NCI-H2107 (cell line): ENCODE measurements at places on chromosomes 4 and X.

DNA sequence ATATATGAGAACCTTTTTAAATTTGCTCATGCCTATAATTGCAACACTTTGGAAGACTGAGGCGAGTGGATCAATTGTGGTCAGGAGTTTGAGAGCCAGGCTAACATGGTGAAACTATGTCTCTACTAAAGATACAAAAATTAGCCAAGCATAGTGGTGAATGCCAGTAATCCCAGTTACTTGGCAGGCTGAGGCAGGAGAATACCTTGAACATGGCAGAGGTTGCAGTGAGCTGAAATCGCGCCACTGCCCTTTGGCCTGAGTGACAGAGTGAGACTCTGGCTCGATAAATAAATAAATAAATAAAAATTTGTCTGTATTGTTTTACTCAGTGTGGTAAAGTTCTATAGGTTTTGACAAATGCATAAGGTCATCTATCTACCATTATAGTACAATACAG is 218.2 kb downstream of the ZC4H2 start:
- no peak for DNase-seq

GRCh38 chr4:58166490-58166889 is 1056.3 kb upstream of the IGFBP7 start:
- DNase-seq = no peak

DNA sequence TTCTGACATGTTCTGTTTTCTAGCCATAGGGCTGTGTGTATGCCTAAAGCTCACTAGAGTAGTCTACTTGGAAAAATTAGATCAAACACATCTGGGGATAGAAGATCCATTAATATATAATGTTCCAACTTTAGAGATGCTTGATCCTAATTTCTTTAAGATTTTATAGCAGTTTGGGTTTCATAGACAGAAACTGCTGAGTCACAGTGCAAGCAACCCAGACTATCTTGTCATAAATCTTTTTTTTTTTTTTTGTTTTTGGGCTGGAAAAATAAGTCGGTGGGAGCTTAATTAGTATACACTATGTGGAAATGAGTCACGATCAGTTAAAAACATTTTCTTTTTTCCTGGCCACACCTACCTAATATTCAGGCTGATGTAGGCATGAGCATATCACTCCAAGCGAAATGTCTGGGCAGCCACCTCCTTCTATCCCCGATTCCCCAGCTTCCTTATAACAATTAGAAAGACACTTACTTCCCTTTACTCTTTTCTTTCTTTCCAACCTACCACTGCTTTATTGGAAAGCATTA is 58.2 kb upstream of the CASK start:
- no peak for DNase-seq

DNA sequence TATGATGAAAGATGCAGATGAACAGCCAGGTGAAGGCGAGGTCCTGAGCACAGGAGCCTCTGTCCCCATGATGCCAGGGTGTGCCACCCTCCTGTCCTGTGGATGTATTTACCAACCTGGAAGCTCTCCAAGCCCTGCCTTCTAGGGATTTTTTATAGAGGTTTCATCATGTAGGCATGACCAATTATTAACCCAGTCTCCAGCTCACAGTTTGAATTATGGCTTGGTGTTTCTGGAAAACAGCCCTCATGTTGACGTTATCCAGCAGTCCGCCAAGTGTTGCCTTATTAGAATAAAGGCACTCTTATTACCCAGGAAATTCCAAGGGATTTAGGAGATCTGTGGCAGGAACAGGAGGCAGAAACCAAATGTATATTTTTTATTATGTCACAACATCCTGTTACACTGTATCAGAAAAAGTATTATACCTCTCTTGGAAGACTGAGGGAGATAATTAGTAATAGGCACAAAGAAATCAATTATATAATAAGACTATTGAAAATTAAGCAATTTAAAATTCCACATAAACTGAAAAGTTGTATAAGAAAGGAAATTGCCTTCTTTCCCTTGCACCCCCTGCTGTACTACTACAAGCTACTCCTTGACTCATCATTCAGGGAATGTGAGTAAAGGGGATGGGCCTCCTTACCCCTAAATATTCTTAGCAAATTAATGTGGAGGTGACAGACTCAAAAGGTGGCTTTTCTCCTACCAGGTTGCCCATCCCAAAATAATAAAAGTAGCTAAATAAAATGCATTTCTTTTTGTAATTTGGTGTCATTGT is 129.6 kb downstream of the ZNF330 start:
- DNase-seq = no peak

DNA sequence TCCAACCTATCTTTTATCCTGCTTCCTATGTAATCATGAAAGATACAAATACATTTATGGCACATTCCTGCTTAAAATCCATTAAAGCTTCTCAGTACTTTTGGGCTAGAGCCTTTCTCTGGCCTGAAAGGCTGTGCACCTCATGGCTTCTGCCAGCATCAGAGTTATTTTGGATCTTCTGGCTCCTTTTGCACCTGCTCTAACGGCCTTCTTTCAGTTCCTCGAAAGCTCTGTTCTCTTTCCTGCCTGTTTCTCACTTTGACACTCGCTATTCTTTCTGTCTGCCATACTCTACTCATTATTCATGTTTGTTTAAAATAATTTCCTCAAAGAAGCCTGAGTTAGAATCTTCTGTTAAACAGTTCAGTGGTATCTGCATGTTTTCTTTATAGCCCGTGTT is 86.0 kb downstream of the LRP2BP start:
- DNase-seq = no peak

DNA sequence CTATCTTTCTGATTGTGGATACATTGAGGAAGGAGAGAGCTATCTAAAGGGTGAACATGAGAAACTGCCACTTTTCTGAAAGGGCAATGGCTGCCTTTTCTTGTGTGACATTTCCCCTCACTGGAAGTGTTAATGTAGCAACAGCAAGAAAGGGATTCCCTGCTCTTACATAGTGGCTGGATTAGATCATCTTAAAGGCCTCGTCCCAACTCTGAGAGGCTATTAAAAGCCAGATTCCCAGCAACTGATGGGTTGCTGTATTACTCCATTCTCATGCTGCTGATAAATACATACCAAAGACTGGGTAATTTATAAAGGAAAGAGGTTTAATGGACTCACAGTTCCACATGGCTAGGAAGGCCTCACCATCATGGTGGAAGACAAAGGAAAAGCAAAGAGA is 33.7 kb upstream of the ADH7 start:
- DNase-seq = no peak

DNA sequence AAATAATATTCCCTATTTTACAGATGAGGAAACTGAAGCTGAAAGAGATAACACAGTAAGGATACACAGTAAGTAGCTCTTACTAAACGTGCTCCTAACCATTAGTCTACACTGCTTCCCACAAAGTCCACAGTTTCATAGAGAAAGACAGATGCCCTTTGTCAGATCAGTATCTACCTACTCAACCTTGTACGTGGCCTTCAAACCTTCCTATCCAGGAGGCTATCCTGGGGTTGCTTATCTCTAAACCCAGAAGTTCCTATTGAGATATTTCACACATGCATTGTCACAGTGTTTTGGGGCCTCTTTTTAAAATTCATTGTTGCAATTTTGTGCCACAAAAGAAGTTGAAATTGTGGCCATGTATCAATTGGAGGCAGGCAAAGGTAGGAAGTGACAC is 208.0 kb downstream of the ENOX2 start:
- no peak for DNase-seq

DNA sequence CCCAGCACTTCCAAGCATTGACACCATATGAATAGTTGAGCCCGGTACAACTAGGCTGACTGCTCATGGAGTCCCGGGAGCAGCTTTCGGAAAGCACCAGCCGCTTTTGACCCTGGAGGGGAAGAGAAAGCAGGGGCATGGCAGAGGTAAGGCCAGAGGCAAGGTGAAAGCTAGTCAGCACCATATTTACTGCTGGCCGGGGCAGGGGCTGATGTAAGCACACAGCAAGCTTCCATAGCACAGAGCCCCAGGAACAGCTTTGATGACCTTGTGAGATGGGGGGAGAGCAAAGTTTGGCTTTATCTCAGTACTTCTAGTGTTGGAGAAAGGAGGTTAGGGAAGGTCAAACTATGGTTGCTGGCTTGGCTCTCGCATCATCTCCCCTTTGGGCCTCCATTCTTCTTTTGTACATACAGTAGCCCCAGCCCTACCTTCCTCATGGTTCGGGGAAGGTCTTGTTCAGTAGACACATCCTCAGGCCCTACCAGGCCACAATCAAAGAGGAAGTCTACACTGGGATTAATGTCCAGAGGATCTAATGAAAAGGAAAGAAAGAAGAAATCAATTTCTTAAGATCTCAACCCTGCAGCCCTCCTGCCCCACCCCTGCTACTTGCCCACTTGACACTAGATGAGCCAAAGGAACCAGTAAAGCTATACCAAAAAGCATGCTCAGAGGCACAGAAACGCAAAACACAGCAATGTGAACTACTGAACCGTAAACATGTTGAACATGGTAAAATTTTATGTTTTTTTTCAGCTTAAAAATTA is 9.4 kb downstream of the ZMYM3 start:
- no peak for DNase-seq

DNA sequence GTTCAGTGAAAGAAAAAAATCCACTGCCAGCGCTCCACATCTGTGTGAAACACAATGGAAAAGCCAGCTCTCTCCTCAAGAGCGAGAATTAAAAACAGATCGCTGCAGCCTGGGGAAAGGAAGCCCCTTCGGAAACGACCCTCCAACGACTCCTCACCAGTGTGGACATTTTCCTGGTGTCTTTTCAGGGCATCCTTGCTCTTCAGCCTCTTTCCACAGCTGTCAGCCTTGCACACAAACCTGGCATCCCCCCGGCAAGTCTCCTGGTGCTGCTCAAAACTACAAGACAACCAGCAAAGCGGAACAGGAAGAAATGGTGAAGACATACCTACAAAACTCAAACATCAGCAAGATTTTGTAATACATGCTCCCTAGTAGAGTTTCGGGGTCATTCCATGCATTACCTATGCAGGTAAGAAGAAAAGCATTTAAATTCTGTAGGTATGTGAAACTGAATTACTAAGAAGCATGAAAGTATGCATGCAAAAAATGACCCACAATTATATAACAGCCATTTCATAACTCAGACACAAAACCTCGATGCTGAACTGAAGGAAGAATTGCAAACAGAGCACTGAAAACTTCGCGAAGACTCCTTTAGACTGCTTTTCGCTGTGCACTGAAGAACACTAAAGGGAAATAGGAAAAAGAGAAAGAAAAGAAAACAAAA is 106.1 kb downstream of the PRDM5 start:
- no peak for DNase-seq

GRCh38 chrX:37509349-37509748 is 62.1 kb upstream of the LANCL3 start:
- DNase-seq = no peak

DNA sequence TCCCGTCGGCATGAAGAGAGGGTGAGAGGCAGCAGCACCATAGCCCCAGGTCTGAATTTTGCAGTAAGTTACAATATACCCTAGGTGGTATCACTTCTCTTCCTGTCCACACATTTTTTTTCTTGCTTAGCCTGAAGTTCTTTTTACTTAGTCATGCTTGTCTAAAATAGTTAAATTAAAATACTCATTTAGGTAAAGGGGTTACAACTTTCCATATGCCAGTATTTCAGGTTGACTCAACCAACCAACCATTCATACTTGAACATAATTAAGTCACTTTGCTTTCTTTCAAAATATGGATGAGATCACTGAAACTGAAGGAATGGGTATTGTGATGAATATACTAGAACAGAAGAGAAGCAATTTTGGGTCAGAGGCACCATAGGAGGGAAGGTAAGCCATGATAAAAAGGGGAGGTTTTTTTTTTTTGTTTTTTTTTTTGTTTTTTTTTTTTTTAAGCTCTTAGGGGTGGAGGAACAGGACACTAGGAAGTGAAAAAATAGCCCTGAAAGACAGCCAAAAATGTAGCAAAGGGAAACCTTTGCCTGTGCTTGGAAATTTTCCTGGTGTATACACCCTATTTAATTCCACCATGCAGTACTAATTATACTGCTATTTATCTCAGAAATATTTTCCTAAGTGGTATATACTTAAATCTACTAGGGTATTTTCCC is 41.8 kb downstream of the RPS6KA3 start:
- DNase-seq = no peak

- DNase-seq = no peak
Measured at GRCh38 chr4:127523369-127523768, 109.4 kb upstream of the INTU start.

DNA sequence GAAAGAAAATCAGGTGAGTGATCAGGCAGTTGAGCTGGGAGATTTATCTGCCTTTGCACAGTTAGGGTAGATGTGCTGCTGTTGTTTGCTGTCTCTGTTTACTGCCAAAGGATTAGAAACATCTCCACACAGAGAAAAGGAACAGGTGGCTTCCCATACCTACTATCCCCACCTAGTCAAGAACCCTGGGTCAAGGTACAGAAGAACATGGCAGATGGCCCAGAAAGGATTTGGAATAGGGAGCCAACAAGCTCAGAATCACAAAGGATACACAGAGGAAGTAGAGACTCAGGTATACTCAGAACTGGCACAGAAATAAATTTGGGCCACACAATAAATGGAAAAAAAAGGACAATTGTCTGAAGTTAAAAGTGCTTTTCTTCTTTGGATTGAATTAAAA is 64.3 kb downstream of the TIGD2 start:
- no peak for DNase-seq

DNA sequence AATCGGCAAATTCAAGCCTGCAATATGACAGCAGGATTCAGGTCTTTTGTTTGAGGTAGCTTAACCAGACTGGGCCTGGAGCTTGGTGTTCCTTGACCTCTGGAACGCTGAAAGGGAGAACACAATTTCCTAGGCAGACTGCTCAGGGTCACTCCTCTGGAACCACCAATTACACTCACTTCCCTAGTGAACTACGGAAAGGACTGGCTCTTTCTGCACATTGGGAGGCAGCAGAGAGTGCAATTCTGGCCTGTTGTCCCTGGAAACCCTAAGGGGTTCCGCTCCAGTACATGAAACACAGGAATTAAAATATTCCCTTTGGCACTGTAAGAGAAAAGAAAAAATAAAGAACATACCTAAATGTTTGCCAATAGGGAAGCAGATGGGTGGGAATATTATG is 58.6 kb downstream of the GPC3 start:
- no peak for DNase-seq

- no peak for DNase-seq
Measured at GRCh38 chrX:114077773-114078172, 506.1 kb upstream of the HTR2C start.

- DNase-seq = no peak
Measured at GRCh38 chrX:46873746-46874145, 36.9 kb downstream of the RP2 start.

- DNase-seq = no peak
Measured at GRCh38 chr4:76108467-76109181, 34.1 kb downstream of the ART3 start.

- no peak for DNase-seq
Measured at GRCh38 chr4:157978680-157979361, 194.0 kb downstream of the GASK1B start.

DNA sequence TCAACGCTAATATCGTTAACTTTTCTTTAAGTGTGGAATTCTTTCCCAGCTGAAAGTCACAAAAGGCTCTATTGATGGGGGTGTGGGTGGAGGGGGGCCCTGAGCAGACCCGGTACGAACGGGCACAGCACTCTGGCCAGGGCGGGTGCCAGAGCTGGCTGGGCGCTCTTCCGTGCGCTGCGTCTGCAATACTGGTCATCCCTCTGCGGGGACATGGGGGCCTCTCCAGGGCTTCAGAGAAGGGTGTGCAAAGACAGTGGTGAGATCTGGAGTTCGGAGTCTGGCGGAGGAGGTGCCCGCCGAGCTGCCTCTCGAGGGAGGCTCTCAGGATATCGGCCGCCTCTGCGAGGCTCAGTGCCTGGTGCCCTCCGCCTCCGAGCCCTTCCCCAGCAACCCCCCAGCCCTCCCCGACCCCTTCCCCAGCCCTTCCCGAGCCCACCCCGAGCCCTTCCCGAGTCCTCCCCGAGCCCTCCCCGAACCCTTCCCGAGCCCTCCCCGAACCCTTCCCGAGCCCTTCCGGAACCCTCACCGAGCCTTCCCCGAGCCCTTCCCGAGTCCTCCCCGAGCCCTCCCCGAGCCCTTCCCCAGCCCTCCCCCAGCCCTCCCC is 34.3 kb downstream of the FGFRL1 start:
- DNase-seq = no peak
